ENCODE measurements at places on chromosomes 4 and X.

GRCh38 chr4:144648042-144648441 is 2.1 kb downstream of the HHIP start:
- no peak for DNase-seq

- no peak for DNase-seq
These were observed 438.1 kb upstream of the AR start for GRCh38 chrX:67105758-67106116.

DNA sequence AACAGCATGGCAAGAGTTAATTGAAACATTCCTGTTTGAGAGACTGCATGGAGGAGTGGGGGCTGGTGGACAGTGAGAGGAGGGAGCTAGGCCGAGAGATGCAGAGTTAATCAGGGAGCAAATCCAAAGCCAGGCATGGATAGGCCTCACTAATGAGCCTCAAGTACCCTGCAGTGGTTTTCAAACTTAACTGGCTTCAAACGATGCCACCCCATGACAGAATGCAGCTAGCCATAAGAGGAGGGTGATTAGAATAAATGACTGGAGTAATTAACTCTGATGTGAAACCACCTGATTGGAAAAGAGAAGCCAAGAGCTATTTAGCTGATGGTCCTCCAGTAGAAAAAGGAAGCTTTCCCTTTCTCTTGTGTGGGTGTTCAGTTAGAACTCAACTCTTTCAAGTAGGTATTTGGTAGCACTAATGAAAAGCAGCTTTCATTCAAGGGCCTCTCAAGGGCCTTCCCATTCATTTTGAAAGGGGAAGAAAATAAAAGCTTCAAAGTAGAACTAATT is 215.4 kb upstream of the MAB21L2 start:
- DNase-seq: no peak

- DNase-seq: no peak
These were observed 548 bp upstream of the MAML3 start for GRCh38 chr4:140154572-140154891.

GRCh38 chr4:75514949-75515612 is 808 bp downstream of the THAP6 start:
- DNase-seq: no peak

DNA sequence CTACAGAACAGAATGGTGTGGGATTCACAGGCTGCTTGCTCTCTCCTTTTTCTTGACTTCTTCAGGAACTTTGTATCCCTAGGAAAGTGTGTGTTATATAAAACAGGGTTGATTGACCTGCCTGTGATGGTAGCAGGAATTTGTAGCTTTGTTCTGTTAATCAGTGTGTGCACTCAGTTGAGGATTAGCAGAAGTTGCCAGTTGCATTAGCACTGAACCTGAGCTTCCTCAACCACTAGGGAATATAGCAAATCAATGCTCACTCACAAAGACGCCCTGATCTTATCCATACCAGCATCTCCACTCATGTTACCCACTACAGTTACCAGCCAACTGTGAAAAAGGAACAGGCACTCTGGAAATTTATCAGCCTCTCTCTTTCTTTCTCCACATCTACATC is 319.1 kb upstream of the EMCN start:
- no peak for DNase-seq

- peak; percentile 88 for DNase-seq
These were observed at the start of gene USP27X for GRCh38 chrX:49878834-49879655. Gene USP27X, plus strand, starts transcription at chrX:49879484. Its CDS starts 824 bp downstream, at chrX:49880308.

DNA sequence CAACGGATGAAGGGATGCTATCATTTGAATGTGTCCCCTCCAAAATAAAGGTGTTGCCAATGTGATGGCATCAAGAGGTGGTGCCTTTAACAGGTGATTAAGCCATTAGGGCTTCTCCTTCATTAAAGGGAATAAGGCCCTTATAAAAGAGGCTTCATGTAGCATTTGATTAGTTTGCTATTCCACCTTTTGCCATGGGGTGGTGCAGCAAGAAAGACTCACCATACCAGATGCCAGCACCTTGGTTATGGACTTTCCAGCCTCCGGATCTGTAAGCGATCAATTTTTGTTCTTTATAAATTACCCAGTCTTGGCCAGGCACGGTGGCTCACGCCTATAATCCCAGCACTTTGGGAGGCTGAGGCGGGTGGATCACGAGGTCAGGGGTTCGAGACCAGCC is 7.9 kb upstream of the SLC25A43 start:
- peak; percentile 48 for DNase-seq

DNA sequence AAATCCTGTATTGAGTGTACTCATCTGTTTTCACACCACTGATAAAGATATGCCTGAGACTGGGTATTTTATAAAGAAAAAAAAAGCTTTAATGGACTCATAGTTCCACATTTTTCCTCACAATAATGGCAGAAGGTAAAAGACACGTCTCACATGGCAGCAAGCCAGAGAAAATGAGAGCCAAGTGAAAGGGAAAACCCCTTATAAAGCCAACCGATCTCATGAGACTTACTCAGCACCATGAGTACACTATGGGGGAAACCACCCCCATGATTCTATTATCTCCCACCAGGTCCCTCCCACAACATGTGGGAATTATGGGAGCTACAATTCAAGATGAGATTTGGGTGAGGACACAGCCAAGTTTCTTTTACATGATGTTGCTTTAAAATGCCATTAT is 171.9 kb downstream of the GALNTL6 start:
- no peak for DNase-seq

GRCh38 chr4:151888367-151888866 is 127.6 kb upstream of the GATB start:
- DNase-seq: no peak

DNA sequence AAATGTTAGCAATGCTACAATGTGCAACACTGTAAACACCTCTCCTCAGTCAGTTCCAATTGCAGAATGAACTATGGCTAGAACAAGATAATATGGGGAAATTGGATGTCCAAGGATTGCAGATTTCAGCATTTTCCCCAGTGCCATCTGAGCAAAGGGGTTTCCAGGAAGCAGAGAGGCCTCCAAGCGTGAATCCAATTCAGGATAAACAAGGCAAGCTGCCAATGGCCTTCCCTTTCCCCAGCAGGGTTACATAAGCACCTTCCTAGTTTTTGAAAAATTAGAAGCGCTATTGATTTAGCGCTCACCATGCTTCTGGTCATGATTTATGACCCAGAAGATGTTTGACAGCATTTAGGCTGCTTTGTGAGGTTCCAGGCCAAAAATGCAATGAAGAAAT is 223.0 kb upstream of the GATB start:
- no peak for DNase-seq

GRCh38 chr4:176769514-176769913 is 23.2 kb downstream of the VEGFC start:
- DNase-seq: peak; percentile 96

- DNase-seq: no peak
These were observed 182.8 kb downstream of the GUCY2F start for GRCh38 chrX:109299091-109299490.

DNA sequence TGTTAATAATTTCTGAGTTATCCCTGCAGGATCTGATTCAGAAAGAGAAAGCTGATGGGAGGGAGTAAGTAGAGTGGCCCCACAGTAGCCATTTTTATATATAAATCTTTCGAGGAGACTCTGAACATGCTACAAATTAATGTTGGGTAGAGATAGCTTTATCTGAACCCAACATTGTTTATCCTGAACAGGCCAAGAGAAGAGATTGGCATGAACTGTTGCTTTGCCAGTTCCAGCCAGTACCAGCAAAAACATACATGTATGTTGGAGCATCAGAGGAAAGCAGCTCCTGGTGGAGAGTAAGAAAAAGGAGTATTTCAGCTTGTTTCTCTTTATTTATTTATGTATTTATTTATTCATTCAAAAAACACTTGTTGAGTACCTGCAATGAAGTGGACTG is 1.6 kb downstream of the MAOA start:
- no peak for DNase-seq

GRCh38 chrX:30570505-30570904 is 7.1 kb downstream of the TASL start:
- DNase-seq: peak; percentile 49

DNA sequence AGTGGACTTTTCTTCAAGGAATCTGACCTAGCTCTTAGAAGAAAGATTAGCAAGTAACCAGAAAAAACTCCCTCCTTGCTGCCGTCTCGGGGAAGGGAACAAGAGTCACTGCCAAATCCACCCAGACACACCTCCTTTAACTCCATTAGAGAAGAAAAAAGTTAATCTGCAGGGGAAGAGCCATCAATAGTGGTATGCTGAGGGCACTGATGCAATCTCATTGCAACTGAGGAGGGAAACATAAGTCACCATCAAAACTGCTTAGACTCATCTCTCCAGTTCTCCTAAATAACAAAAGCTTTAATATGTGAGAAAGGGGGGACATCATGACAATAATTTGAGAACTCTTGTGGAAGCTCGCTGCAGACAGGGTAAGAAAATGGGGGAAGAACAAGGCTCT is 49.3 kb upstream of the MAGED4B start:
- no peak for DNase-seq

DNA sequence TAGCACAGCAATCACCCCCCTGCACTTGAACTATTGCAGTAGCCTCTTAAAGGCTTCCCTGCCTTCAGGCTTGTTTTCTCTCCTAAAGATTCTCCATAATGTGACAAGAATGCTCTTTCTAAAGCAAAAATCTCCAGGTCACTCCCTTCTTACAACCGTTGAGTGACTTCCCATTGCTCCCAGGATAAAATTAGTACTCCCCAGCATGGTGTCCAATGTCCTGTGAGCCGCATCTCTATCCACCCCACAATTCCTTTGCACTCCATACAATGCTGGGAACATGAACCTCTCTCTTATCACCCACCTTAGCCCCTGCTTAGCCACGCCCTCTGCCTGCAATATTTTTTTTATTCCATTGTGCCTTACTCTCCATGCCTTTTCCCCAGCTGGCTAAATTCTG is 85.7 kb upstream of the SHISA3 start:
- no peak for DNase-seq

DNA sequence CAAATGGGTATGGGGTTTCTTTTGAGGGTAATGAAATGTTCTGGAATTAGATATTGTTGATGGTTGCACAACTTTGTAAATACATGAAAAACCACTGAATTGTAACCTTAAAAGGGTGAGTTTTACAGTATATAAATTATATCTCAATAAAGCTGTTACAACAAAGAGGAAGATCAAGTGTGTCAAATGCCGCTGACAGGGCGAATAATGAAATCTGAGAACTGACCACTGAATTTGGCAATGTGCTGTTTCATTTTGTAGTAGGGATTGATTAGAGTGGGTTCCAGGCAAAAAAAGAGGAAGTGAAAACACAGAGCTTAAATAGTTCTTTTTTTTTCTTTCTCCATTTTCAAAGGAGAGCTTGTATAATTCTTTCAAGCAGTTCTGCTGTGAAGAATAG is 161.1 kb upstream of the NAP1L5 start:
- no peak for DNase-seq

DNA sequence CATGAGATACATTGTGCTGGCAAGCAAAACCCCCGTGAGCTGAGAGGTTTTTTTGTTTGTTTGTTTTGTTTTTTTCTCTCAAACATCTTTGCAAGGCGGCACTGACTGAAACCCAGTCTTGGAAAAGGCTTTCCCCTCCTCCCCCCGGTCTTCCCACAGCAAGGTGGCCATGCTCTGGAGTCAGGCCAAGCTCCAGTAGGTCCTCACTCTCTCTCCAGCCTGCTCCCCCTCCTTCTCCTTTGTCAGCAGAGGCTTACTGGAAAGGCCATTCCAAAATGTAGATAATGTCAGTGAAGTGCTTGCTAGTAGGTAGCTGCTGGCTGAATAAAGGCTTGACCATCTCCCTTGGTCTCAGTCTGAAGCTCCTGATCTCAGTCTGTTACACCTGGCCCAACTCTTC is 32.6 kb downstream of the FRMPD3 start:
- DNase-seq: no peak

DNA sequence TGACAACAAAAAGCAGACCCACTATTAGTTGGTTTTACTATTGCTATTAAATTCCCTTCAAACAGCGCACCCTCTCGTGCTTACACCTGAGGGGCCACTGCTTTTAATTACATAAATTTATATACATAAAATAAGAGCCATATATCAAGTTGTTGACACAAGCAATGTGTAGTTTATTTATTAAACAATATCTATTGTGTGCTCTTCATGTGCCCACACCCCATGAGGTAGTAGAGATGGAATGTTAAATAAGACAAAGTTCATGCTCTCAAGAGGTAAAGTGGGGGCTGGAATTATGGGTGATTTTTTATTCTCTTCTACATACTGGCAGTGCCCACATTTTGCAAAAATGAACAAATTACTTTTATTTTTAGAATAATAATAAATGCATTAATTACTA is 47.3 kb downstream of the KCNIP4 start:
- DNase-seq: no peak

DNA sequence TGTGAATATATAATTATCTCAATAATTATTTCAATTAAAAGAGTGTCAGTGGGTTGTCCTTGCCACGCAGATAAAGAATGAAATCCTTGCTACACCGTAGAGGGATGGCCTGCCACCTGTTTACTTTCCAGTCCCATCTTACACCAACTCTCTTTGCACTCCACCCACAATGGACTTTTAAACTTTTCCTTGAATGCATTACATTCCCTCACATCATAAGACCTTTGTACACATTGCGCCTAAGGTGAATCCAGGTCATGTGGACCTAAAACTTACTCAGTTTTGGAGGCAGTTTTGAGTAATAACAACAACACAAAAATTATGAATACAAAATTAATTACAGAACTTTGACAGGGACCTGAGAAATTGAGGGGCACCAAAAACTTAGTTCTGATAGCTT is 78.7 kb upstream of the PDE5A start:
- no peak for DNase-seq

DNA sequence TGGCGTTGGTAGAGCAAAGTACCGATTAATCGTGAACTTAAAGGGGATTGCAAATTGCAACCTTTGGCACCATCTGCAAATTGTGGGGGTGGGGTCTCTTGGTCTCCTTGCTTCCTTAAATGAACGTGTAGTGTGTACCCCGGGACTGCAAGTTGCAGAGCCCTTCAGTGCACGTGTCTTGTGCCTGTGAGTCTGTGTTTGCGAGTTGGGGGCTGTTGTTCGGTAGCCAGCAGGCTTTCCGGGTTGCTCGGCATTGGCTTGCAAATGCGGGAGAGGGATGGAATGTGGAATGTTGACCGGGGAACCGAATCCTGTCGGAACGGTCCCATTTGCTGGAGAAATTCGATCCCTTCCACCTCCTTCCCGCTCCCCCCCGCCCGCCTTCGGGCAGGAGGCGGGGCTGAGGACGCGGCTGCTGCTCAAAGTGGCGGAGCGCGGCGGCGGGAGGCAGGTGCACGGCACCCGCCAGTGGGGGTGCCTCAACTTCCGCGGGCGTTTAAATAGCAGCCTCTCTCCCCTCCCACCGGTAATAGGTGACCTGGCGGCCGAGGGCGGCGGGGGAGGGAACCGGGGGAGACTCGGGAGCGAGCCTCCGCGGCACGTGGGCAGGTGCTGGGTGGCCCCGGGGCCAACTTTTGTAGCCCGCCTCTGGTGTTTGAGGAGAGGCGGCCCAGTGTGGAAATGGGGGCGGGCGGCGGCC is 1.5 kb downstream of the JADE1 start:
- DNase-seq: peak; percentile 83

Data from fibroblast of pulmonary artery (primary cell).